ENCODE measurements at places on chromosomes 7 and 10.

- DNase-seq = no peak
Measured at GRCh38 chr7:46071601-46072000, 150.5 kb upstream of the IGFBP3 start.

GRCh38 chr7:10677211-10677610 is 296.5 kb upstream of the PHF14 start:
- no peak for DNase-seq

DNA sequence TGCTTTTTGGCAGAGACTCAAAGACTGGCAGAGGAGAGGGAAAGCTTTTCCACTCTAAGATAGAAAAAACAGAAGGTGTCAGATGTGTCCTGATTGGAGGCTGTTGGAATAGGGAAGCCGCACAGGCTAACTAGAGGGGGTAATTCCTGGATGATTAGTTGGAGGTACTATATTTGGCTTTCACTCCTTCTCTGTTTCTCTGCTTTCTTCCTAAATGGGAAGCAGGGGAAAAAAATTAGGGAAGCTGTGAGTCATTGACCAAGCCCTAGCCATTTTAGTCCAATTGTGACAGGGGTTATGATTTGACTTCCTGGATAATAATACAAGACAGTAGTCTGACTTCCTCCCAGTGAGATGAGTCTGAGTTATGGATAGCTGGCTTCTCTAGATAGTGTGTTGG is 475.2 kb upstream of the CELF2 start:
- no peak for DNase-seq

DNA sequence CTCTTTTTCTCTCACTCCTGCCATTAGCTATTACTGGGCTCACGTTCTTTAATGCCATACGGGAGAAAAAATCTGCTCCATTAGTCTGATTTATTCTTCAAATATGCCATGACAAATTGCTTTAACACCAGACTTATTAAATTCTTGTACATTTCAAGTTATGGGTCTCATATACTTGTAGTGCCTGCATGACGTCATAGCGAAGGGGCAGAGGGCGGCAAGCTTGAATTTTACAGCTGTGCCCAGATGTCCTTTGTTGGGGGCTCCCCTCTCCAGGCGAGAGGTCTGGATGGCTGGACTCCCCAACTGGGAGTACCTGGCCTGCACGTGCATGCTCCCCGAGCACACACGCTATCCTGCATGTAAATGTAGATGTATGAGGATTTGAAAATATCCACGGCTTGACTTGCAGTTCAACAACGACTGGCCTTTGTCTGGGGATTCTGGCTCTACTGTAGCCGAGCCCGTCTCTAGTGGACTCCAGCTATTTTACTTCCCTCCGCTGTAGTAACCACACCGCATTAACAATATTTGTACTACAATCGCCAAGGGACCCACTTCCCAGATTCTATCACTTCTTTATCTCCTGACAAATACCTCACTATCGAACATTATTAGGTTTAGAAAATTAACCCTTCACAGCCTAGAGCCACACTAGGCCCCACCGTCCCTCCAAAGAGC is 79.5 kb downstream of the EBF3 start:
- no peak for DNase-seq

DNA sequence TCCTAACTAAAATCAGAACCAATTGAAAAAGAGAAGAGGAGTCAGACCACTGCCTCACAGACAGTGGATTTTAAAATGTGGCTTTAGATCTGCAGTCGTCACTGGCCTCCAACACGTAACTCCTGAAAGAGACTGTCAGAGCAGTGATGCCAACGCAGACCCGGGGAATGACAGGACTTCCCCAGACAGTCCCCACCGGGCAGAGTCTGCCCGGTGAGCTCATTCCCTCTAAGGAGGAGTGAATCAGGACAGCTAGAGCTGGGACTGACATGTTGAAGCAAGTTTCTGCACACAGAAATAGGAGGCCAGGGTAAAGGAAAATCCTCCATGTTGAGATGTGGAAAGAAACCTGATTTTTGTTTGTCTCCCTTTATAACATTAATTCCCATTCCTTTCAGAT is 105.0 kb downstream of the TES start:
- peak; percentile 3 for DNase-seq

GRCh38 chr7:48971173-48971572 is 46.8 kb downstream of the CDC14C start:
- no peak for DNase-seq

GRCh38 chr10:53430127-53430891 is 657.7 kb upstream of the MBL2 start:
- no peak for DNase-seq

- no peak for DNase-seq
Measured at GRCh38 chr7:41992881-41993867, 243.8 kb downstream of the GLI3 start.

- DNase-seq = no peak
Measured at GRCh38 chr7:139065323-139065722, 29.5 kb upstream of the ZC3HAV1L start.

DNA sequence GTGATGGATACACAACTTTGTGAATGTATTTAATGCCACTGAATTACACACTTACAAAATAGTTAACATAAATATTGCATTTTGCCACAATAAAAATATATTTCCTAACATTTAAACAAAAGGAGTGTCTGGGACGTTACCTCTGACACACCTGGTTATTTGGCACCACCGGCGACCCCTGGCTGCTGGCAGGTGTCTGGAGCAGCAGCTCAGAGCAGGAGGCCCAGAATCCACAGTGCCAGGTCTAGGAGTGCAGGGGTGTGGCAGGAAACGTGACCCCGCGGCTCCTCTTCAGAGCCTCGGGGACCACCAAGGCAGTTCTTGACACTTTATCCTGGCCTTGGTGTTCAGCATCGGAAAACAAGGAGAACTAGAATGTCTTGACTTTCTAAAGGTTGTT is 46.3 kb downstream of the MGMT start:
- DNase-seq = no peak

GRCh38 chr10:89702121-89702480 is 711 bp downstream of the KIF20B start:
- no peak for DNase-seq

GRCh38 chr7:156475666-156476065 is 164.9 kb upstream of the RNF32 start:
- DNase-seq = no peak

- DNase-seq = no peak
Measured at GRCh38 chr10:108721874-108722273, 1201.4 kb downstream of the XPNPEP1 start.

DNA sequence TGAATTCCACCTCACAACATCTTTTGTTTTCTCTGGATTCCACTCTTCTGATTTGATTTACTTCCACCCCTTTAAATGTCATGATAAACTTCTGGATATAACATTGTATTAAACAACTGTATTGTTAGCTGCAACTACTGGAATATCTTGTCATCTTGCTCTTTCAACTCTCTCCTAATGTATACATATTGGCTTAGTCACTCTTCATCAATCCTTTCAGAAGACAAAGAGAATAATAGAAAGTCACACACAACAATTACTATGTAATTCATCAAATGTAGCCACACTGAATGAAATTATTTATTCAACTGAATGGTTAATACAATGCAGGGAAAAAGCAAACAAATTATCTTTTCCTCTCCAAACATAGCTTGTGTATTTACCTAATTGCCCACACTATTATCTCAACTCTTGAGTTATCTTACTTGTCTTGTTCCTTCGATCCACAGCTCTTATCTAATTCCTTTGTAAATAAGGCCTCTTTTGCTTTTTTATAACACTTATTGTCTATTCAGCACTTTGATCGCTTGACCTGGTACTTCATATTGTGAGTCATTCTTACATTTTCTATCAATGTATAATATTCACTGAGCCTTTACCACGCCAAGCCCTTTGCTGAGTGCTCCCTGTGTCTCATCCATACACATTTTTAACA is 16.7 kb downstream of the SEMA3A start:
- DNase-seq = no peak

GRCh38 chr7:107501593-107501992 is 31.7 kb downstream of the GPR22 start:
- peak; percentile 9 for DNase-seq

GRCh38 chr10:110355141-110355831 is 50.6 kb upstream of the SMNDC1 start:
- DNase-seq = no peak

DNA sequence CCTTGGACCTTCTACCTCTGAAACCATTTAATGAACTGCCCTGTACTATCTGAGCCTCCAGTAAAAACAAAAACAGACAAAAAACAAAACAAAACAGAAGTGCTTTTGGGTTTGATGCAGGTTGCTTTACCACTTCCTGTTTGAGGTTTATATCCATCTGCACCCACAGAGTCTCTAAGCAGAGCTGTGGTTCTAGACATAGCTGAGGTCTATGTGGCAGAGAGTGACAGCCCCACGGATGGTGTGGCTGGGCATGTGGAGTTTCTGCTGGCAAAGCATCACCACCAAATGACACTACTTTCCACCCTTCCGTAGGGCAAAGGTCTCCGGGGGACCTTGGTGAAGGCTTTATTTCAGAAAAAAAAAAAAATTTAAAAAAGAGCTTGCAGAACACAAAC is 754.2 kb downstream of the GRID1 start:
- no peak for DNase-seq

DNA sequence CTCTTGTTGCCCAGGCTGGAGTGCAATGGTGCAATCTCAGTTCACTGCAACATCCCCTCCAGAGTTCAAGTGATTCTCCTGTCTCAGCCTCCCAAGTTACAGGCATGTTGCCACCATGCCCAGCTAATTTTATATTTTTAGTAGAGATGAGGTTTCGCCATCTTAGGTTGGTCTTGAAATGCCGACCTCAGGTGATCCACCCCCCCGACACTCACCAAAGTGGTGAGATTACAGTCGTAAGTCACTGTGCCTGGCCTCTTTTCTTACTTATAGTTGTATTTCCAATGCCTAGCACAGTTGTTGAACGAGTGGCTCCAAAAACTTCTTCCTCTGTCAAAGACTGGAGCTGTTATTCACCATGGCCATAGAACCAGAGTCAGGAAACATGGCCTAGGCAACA is 6.7 kb downstream of the RNF216 start:
- DNase-seq = no peak

- DNase-seq = no peak
Measured at GRCh38 chr7:28135315-28135714, 45.3 kb downstream of the JAZF1 start.

- DNase-seq = no peak
Measured at GRCh38 chr7:26705567-26705966, 158.8 kb downstream of the SKAP2 start.

DNA sequence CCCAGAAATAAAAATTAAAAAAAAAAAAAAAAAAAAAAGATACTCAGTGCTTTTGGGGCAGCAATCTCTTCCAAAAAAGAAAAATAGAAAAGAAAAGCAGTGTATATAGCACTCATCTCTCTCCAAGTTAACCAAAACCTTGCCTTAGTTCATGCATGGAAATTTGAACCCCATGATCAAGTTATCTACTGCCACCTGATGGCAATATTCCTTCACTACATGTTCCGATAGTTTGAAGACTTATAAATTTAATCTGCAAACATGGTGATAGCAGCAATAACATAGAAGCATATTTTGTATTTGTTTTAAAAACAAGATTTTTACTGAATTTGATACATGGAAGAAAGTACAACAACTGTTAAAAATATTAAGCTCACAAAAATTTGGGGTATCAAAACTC is 48.6 kb upstream of the SLIT1 start:
- DNase-seq = no peak

- no peak for DNase-seq
Measured at GRCh38 chr7:152313217-152313616, 122.6 kb downstream of the KMT2C start.

- DNase-seq = no peak
Measured at GRCh38 chr10:21174715-21175495, 277.8 kb upstream of the NEBL start.

DNA sequence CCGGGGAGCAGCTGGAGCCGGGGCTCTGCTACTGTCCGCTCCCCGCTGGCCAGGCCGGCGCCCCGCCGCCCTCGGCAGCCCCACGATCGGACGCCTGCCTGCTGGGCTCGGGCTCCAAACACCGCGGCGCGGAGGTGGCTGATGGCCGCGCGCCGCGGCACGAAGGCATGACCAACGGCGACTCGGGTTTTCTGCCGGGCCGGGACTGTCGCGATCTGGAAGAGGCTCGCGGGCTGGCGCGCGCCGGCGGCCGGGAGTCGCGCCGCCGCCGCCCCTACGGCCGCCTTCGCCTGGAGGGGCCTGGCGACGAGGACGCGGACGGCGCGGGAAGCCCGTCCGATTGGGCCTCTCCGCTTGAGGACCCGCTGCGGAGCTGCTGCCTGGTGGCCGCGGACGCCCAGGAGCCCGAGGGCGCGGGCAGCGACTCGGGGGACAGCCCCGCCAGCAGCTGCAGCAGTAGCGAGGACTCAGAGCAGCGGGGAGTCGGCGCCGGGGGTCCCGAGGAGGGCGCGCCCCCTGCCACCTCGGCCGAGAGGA is 570 bp downstream of the TBC1D12 start:
- DNase-seq = no peak

DNA sequence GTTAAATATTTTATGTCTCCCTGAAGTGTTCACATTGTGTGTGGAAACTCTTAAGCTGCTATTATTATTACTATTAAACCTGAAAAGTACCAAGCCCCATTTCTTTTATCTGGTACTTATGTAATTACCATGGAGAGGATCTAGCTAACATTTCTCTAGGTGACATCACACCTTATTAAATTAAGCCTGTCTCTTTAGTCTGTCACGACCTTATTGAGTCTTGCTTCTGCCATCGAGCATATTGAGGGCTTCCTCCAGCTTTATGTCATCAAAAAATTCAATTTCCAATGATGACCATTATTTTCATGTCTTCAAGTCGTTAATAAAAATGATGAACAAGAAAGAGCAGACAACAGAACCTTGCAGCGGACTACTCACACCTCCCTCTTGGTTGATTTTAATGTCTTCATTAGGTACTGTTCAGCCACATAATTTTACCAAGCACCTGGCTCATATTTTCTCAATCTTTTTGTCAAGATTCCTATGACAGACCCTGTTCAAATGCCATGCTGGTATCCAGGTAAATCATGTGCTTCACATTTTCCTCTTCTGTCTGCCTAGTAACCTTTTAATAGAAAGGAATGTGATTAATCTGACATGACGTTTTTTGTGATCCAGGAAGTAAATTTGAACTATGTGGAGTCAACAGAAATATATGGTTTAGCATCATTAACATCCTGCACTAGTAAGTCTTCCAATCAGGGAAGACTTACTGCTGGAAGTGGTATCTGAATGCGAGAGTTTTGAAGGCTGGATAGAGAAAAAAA is 556.7 kb downstream of the SORCS3 start:
- no peak for DNase-seq

DNA sequence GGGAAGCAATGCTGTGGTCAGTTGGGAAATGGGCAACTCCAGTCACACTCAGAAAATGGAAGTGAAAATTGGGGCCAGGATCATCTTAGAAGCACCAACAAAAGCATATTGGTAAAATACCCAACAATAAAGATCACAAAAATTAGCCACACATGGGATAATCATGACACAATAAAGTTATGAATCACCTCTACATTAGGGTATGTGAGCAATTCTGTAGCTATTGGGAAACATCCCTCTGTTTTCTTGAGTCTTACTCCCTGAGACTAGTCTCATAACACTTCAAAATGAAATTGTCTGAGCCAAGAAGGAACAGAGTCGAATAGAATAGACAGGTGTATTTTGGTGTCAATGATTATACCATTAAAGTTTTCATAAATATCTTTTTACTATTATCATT is 178.3 kb downstream of the DYNC1I1 start:
- DNase-seq = no peak
